ENCODE measurements at places on chromosomes 3 and 15. TPM values are rescaled to one million over a fixed set of nuclear protein-coding genes. Genes with fewer than 3 reads are reported as not detected.
A peak's percentile ranks its signal among the peaks of the same experiment; 100 is the strongest.

The CYFIP1 gene
- 129 TPM for total RNA-seq

GRCh38 chr3:151362751-151363174, 21.8 kb downstream of the P2RY12 start:
- no peak for DNase-seq

DNA sequence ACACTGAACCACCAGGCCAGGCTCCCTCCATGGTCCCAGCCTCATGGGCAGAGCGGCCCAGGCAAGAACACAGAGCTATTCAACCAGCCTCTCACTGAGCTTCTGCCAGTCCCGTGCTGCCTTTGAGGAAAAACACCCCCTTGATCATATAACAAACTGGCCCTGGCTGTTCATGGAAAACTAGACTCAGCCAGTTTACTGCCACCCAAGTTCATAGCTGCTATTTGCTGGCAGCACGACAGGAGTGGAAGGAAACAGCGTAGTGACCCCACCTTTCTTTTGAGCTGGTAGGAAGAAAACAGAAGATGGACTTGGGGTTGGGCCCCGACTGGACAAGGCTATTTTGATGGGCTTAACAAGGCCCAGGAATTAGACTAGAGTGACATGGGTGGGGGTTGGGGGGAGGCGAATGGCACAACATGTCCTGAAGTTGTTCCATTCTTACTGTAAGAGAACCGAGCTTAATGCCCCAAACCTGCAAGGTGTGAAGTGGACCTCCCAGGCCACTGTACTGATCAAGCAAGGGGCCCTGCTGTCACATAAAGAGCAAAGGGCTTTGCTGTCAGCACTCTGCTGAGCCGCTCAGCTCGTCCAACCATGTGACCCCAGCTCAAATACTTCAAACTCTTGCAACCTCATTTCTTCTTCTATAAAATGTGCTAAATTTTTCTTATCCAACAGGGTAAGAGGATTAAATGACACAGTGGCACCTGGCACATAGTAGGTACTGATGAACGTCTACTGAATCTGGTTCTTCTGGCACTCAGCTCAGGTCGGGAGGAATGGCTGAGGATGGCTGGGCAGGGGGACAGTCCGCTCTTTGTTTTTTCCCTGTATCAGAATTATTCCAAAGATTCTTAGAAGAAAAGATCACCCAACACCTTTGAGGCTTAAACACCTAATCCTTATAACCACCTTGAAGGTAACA, 1.6 kb downstream of the FBXL22 start:
- peak; percentile 70 for DNase-seq

DNA sequence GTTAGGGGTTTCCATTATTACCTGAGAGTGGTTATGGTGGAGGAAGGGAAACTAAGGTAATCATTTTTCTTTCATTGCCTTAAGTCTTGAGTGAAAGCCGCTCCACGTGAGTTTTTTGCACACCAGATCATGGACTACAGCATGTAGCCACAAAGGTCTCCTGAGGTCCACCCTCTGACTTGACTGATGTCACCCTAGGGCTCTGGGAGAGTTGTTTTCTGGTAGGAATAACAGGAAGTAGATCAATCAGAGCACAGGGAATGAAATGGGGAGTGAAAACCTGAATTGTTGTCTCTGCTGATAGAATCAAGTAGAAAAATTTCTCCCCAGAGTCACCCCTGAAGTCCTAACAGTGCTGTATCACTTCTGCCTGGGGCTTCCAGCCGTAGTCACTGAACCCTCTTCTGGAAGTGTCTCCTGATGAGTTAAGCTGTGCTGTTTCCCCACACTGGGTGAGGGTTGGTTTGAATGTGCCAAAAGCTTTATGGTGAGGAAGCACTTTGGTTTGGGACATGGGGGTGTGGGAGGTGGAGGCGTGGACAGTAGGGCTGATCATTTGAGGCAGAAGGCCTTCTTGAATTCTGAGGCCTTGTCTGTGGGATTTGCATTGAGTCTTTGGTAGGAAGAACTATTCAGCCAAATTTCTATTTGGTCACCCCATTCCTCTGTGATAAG, 64.3 kb downstream of the SLCO3A1 start:
- no peak for DNase-seq

GRCh38 chr3:18634461-18634860, 209.3 kb upstream of the SATB1 start:
- no peak for DNase-seq

All from ureter (tissue), 1 donor.